ENCODE measurements at places on chromosomes 16 and 17.

- DNase-seq: no peak
Measured at GRCh38 chr17:77312061-77312701, 171.4 kb downstream of the SEC14L1 start.

GRCh38 chr17:50690887-50691549, 16.7 kb downstream of the ANKRD40 start:
- DNase-seq: no peak

GRCh38 chr17:21452377-21453143, 76.4 kb downstream of the KCNJ12 start:
- peak; percentile 45 for DNase-seq

DNA sequence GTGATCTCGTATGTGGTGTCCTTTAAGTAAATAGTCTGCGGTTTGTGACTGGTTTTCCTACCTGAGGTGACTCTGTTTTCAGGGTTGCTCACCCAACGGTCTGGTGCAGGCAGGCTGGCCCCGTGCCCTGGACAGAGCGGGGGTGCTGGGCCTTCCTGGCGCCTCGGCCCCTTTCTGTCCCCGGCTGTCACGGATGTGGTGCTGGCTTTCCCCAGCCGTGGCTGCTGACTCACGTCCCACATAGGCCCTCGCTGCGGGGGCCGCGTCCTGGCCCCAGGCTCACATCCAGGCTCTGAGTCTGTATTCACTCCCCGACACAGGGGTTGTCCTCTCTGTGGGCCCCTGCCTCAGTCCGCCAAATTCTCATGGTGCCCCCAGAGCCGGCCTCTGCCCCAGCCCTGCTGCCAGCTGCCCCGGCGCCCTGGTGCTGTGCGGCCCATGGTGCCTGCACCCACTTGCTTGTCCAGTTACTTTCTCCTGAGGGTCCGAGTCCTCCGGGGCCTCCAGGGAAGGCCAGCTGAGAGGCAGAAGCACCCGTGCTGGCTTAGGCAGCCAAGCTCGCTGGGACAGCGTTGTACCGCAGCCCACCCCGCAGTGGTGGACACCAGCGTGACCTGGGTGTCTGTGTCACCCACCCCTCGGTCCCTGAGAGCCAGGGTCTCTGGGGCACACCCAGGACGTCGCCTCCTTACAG, 5.9 kb downstream of the CHMP6 start:
- no peak for DNase-seq

- DNase-seq: no peak
Measured at GRCh38 chr16:76787394-76787793, 403.6 kb upstream of the MON1B start.

All from endothelial cell (in vitro differentiated cells).